ENCODE measurements at places on chromosomes 1 and 21.

- no peak for DNase-seq
Observed at GRCh38 chr1:161100556-161100955, 2.4 kb downstream of the KLHDC9 start.

DNA sequence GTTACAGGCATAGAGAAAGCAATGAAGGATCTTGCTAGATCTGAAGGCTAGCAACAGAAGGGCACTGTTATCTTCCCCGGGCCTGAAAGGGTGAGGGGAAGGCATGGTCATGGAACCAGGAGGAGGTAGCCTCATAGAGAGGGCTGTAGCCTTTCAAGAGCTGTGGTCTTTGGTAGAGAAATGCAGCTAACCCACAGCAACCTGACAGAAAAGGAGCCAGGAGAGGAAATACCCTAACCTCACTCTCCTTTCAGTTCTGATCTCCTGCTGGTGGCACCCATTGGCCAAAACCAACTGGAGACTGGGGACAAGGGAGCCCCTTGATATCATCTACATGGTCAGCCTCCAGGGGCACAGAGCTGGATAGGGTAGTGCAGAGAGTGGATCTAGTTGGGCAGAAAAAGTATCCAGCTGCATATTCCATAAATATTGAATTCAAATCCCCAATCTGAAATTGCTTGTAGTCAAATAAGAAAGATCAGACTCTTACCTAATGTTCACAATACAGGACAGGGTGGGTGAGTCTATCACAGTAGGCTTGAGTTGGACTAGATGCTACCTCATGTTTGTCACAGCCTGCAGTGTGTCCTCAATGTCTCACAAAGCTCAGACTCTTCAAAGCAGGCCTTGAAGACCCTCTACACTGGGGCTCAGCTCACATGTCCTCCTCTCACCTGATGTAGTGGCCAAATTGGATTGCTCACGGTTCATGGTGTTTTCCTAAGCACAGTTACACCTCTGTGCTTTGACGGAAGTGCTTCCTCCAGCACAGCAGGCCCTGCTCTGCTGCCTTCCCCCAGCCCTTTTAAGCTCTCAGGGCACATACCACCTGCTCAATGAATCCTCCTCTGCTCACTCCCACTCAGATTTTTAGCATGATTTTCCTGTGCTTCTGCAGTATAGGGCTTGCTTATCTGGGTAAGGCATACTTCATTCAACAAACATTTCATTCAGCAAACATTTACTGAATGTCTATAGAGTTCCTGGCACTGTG is 74.1 kb upstream of the JUN start:
- DNase-seq = no peak

DNA sequence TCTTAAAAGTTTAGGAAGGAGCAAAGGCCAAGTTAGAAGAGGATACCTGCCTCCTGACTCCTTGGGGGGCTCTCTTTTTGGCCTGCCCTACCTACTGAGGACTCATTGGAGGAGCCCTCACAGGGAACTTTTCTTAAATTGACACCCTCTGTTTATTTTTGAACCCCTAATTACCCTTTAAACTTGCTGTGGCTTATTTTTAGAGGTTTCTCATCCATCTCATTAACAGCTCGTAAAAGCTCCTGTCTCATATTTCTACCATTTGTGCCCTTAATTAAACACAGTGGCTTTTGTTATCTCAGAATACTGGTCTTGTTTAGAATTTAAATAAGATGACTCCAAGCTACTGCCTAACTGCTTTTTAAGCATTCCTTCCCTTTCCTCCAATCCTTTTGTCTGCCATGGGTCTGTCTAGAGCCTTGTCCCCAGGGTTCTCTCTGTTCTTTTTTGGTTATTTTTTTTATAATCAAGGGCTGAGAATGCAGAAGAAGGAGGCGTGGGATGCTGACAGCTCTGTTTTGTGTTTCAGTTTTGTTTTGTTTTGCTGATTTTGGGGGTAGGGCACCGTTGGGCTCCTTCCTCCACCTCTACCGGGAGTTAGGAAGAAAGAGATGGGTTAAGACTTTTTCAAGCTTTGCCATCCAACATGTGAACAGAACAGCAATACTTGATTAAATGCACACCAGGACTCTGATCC is 78.0 kb downstream of the SYT6 start:
- no peak for DNase-seq

- DNase-seq = no peak
Observed at GRCh38 chr1:180574031-180574713, 15.4 kb downstream of the OVAAL start.

DNA sequence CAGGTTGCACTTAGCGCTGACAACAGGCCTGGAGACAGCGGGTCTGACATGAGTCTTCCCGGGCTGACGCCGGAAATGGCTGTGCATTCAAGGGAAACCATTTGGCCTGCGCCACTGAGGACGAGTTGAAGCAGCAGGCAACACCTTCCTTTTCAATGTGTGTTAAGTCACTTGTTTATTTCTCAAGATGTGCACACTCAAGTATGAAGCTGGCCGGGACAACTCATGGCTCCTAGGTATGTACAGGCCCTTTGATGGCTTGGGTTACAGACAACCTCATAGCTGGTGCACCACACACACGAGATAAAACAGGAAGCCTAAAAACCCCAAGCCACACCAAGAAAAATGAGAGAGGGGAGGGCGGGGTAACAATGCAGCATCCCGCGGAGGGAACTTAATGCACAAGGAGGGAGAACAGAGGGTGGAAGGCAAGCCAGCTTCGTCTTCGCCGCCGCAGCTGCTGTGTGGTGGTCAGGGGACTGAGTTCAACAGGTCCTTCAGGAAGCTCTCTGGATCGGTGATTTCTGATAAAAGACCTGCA is 118.0 kb upstream of the IFFO2 start:
- no peak for DNase-seq

GRCh38 chr1:15205586-15206346 is 41.3 kb upstream of the FHAD1 start:
- DNase-seq = no peak

DNA sequence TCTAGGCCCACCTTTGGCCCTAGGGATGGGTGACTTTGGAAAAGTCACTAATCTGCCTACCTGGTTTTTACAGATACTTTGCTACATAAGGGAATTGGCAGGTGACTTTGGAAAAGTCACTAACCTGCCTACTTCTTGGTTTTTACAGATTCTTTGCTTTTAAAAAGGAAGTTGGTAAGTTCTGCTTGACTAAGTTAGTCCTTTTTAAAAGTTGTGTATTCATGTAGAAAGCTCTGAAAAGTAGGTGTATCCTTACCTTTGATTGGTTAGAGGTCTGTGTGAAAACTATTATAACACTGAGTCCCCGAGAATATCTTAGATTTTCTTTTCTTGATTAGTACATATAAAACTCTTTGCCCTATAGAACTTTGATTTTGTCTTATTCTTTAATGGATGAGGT is 12.4 kb downstream of the ATF6 start:
- DNase-seq = no peak

DNA sequence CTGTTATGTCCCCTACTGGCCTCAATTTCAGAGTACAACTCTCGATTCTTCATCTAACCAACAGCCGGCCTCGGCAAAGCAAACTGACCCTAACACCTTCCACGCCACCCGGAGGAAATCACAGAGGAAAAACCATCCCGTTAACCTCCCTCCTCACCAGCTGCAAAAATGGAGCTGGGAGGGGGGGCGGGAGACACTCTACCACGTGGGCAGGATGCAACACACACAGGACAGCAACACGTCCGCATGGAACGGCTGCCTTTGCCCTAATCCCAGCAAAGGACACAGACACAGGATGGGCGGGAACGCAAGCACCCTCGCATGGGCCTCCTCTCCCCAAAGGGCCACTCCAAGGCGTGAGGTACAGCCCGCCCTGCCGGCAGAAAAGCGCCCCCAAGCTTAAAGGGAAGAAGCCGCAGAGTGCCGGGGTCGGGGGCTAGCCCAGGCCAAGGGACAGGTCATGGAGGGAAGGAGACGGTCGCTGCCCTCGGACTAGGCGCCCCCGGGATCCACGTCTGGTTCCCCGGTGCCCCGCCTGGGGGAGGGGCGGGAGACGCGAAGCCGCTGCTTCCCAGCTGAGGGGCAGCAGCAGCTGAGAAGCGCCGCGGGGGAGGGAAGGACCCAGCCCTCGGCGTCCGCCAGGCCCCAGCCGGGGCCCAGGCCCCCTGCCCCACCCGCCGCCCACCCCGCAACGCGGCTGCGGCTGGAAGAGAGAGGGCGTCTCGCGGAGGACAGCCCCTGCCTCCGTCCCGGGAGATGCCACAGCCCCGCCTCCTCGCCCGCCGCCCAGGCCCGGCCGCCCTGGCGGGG is 590 bp downstream of the FOXJ3 start:
- DNase-seq = no peak

DNA sequence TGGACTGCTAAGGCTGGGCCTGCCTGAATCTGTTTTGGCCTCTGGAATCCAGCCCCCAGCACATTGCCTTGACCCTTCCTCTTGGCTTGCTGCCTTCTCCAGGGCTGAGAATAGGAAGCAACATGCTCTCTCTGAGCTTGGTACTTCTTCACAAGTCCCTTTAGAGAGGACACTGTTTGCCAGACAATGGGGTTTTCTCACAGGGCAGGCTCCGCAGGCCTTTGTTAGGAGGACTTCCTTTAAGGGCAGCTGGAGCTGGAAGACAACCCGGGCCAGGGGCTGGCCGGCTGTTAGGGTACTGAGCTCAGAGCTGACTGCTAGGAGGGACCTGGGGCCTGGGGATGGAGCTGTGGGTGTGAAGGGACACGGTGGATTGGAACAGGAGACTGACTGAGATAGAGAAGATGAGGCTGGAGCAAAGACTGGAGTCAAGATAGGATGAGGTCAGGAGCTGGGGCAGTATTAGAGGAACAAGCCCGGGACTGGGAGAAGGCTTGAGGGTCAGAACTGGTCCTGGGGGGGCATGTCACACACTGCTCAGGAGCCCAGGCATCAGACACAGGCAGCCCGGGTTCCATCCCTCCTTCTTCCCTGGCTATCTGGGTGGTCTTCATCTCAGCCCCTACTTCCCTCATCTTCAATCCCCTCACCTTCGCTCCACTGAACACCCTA is 5.4 kb upstream of the ALPL start:
- DNase-seq = no peak

DNA sequence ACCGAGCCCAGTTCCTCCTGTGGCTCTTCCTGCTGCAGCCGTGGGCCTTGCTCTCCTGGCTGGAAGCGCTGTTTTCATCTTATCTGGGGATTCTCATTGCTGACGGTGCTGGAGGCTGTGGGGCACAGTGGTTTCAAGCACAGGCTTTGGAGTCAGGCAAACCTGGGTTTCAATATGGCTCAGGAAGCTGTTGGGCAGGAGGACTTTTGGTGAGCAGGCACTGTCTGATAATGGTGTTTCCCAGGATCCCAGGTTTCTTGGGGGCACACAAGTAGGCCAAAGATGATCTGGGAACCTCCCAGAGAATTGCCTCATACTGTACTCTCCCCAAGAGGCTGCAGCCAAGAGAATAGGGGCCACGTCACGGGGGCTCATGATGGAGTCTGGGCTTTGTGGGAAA is 105.6 kb upstream of the TRABD2B start:
- DNase-seq = no peak

DNA sequence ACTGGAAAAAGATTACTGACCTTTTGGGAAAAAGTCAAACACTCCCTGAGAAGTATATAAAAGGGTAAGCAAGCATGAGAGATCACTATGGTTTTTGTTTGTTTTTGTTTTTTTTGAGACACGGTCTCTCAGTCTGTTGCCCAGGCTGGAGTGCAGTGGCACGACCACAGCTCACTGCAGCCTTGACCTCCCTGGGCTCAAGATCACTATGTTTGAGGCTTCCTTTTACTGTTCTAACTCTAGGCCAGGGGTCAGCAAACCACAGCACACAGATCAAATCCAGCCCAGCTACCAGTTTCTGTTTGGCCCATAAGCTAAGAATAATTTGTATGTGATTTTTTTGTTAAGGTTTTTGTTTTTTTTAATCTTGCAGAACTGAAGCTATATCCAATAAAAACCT is 25.7 kb downstream of the PSMB4 start:
- DNase-seq = no peak

DNA sequence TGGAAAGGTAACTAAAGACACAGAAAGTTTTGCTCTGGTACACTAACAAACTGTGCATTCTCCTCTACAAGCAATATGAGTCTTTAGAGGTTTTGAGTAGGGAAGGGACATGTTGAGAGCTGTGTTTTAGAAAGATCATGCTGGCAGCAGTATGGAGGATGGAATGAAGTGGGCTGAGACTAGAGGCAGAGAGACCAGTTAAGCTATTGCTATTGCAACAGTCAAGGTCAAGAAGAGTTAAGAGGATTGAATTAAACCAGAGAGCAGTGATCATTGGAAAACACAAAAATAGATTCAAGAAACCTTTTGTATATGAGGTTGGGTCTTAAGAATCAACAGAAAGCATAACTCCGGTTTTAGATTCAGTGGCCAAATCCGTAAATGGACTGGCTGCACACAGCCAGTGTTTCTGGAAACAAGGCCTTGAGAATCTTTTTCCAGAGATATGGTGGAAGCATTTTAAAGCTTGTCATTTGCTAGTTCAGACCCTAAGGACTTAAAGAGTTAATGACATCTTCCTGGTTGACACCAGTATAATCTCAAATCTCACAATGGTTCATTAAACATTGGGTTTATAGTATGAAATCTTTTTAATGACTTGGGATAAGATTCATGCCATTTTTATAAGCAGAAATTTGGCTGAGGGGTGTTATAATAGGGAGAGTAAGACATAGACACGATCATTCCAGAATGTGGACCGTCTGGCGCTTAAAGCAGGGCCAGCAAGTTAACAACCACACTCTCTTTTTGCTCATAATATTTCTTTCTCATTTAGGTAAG is 177.9 kb downstream of the NR5A2 start:
- no peak for DNase-seq

GRCh38 chr1:103336408-103336807 is 189.1 kb upstream of the RNPC3 start:
- no peak for DNase-seq

DNA sequence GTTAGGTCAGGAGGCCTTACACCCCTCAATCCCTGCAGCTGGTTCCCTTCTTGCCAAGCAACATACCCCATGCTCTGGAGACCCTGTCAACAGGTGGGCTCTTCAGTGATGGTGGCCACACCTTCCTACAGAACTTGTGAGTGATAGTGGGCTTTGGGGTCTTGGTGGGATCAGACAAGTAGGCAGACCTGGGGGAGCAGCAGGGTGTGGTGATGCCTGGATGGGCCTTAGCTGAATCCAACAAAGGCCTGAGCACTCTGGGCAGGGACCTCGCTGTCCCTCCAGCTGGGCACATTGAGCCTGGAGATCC is 14.9 kb downstream of the FAAH start:
- no peak for DNase-seq

DNA sequence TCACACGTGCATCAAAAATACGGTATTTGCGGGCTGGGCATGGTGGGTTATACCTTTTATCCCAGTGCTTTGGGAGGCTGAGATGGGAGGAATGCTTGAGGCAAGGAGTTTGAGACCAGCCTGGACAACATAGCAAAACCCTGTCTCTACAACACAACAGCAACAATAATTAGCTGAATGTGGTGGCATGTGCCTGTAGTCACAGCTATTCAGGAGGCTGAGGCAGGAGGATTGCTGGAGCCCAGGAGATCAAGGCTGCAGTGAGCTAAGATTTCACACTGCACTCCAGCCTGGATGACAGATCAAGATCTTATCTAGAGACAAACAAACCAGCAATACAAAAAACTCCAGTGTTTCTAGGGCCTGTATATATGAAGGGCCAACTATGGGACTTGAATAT is 30.6 kb downstream of the PTPRU start:
- DNase-seq = no peak

- DNase-seq = no peak
Observed at GRCh38 chr1:181392613-181393220, 90.6 kb upstream of the CACNA1E start.

All from smooth muscle cell of the brain vasculature (primary cell).